Testis (tissue), 5 donors: ENCODE measurements at places on chromosomes 2 and 18. TPM values are rescaled to one million over a fixed set of nuclear protein-coding genes. Genes with fewer than 3 reads are reported as not detected.

The POTEI gene
- 11.3 TPM for polyA plus RNA-seq

DNA sequence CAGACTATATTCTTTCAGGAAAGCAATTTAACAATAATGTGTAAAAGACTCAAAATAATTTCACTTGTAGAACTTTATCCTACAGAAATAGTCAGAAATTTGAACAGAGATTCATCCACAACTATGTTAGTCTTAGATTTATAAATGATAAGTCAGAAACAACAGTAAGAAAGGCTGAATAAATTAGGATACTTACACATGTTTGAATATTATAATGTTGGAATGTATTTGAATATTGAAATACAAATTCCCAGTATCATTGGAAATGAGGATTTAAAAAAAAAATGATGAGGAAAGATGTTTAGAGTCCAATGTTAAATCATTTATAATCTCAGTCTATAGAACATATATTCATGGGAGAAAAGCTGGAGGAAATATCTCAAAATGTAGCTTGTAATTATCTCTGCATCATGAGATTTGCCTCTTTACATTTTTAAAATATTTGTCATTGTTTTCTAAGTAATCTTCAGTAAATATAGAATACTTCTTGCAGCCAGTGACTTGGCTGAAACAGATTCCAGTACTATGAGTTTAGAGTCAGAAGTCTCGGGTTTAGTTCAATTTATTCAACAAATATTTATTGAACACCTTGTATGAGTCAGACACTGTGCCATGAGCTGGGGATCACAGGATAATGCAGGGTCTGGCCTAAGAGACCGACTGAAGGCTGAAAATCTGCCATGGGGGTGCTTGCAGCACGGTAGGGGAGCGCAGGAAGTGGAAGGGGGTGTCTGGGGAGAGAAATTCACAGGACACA lies 32.3 kb downstream of the CXCR4 start:
- no peak overlapping the region for H3K4me3 ChIP-seq
- H3K36me3 ChIP-seq: no peaks in the 10 kb centered on the region
- no peak overlapping the region for H3K27ac ChIP-seq

The FAHD2A gene
- polyA plus RNA-seq: 73.8 TPM

- H3K27ac ChIP-seq: no peak overlapping the region
- H3K36me3 ChIP-seq: no peaks in the 10 kb centered on the region
- no peaks in the 10 kb centered on the region for H3K4me1 ChIP-seq
Measured at GRCh38 chr2:12982149-12982584, 265.4 kb downstream of the TRIB2 start.

GRCh38 chr2:163610817-163611556 lies 124.8 kb downstream of the FIGN start:
- DNase-seq: peak; percentile 31
- H3K36me3 ChIP-seq: no peaks in the 10 kb centered on the region
- H3K4me1 ChIP-seq: no peaks in the 10 kb centered on the region

- no peak overlapping the region for H3K27ac ChIP-seq
- H3K27me3 ChIP-seq: no peaks in the 10 kb centered on the region
- no peaks in the 10 kb centered on the region for H3K36me3 ChIP-seq
- no peak overlapping the region for H3K4me3 ChIP-seq
- DNase-seq: no peak
Measured at GRCh38 chr2:69561101-69561500, 82.4 kb downstream of the AAK1 start.

The TWIST2 gene
- polyA plus RNA-seq: 5.0 TPM

- H3K4me1 ChIP-seq: no peaks in the 10 kb centered on the region
- no peaks in the 10 kb centered on the region for H3K27me3 ChIP-seq
- no peak overlapping the region for H3K4me3 ChIP-seq
- no peak for DNase-seq
- no peaks in the 10 kb centered on the region for H3K36me3 ChIP-seq
Measured at GRCh38 chr2:45343251-45344017, 267.6 kb downstream of the SRBD1 start.

- peak overlapping the region; percentile 71 for H3K27ac ChIP-seq
- H3K4me1 ChIP-seq: peaks cover 15% of the 10 kb centered on the region
- H3K4me3 ChIP-seq: no peak overlapping the region
- H3K36me3 ChIP-seq: no peaks in the 10 kb centered on the region
Measured at GRCh38 chr2:161122772-161123530, 37.3 kb upstream of the TANK start.

- no peak overlapping the region for H3K4me3 ChIP-seq
- no peak overlapping the region for H3K27ac ChIP-seq
- no peaks in the 10 kb centered on the region for H3K27me3 ChIP-seq
- H3K36me3 ChIP-seq: no peaks in the 10 kb centered on the region
- peak; percentile 87 for DNase-seq
Measured at GRCh38 chr2:219402665-219403515, 15.2 kb upstream of the DNPEP start.

DNA sequence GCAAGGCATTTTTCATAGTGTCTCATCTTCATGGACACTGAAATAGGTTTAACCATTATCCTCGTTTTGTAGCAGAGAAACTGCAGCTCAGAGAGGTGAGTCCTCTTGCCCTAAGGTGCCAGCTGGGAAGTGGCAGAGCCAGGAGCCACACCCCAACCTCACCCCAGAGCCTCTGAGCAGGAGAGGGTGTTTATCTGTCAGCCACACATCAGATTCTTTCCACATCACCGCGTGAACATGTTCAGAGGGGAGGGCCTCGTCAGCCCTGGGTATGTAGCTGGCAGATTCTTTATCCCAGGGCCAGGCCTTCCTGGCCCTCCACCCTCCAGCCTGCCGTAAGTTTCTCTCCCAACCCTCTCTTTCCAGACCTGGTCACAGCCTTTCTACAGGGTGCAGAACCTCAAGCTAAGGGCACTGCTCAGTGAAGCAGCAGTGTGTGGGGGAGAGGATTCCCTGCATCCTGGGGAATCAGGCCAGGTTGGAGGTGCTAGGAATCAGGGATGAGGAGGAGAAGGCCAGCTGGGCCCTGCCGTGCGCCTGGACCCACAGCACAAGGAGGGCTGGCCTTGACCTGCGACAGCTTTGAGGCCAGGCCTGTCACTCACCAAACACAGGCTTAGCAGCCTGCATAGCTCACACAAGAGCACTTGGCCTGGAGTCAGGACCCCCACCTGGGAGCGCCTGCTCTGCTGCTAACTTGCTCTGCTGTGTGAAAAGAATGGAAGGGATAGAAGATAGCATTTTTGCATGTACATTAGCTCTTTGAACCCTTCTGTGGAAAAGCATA lies 111.3 kb upstream of the MCFD2 start:
- DNase-seq: no peak
- H3K27me3 ChIP-seq: no peaks in the 10 kb centered on the region
- no peak overlapping the region for H3K4me3 ChIP-seq
- peaks cover 4% of the 10 kb centered on the region for H3K4me1 ChIP-seq

DNA sequence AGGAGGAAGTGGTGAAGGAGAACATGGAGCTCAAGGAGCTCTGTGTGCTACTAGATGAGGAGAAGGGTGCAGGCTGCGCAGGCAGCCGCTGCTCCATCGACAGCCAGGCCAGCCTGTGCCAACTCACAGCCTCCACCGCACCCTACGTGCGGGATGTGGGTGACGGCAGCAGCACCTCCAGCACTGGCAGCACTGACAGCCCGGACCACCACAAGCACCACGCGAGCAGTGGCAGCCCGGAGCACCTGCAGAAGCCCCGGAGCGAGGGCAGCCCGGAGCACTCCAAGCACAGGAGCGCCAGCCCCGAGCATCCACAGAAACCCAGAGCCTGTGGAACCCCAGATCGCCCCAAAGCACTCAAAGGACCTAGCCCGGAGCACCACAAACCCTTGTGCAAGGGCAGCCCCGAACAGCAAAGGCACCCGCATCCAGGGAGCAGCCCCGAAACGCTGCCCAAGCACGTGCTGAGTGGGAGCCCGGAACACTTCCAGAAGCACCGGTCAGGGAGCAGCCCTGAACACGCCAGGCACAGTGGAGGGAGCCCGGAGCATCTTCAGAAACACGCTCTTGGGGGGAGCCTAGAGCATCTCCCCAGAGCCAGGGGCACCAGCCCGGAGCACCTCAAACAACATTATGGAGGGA lies 9.0 kb downstream of the CCDC85A start:
- H3K27ac ChIP-seq: no peak overlapping the region
- H3K4me3 ChIP-seq: no peak overlapping the region
- no peaks in the 10 kb centered on the region for H3K4me1 ChIP-seq
- no peaks in the 10 kb centered on the region for H3K27me3 ChIP-seq
- no peak for DNase-seq

DNA sequence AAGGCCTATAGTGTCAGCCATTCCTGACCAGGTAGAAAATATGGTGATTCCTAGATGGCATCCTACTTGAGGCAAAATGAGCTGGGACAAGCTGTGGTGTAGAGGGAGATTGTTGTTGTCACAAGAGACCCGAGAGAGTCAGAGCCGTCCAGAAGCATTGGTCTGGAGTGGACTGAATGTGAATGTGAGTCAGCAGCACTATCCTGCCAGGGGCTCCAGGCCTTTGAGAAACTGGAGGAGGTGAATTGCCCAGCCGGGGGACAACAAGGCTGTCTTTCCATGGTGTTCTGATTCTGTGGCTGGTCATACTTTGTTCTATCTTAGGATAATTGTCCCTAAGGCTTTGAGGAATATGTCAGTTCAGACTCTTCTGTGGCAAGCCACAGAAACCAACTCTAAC lies 29.4 kb upstream of the EIF2AK3 start:
- H3K4me3 ChIP-seq: no peak overlapping the region
- H3K4me1 ChIP-seq: no peaks in the 10 kb centered on the region

- H3K27me3 ChIP-seq: no peaks in the 10 kb centered on the region
- H3K27ac ChIP-seq: no peak overlapping the region
- DNase-seq: no peak
- H3K4me1 ChIP-seq: peaks cover 14% of the 10 kb centered on the region
- no peaks in the 10 kb centered on the region for H3K36me3 ChIP-seq
Measured at GRCh38 chr2:20664071-20664390, 2.9 kb upstream of the GDF7 start.
